Naive B cell (primary cell): ENCODE measurements at places on chromosomes 5 and 9. TPM values are rescaled to one million over a fixed set of nuclear protein-coding genes. Genes with fewer than 3 reads are reported as not detected.
A peak's percentile ranks its signal among the peaks of the same experiment; 100 is the strongest.

- DNase-seq: peak; percentile 56
Observed at GRCh38 chr9:34375901-34376595, 650 bp downstream of the MYORG start.

DNA sequence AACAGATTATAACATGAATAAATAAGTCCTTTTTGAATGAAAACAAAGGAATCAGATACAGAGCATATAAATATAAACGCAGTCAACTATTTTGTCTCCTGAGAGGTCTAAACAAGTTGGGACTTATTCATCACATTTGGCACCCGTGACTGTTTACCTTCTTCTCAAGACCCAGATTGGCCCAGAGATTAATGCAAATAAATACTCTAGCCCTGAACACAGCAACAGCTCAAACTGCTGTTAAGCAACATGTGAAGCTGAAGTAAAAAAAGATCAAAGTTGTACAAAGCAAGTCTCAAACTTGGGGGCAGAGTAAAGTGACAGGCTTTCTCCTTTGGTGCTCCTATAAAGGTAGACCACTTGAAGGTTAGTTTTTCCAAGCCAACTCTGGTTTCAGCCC lies 95.0 kb upstream of the NR5A1 start:
- DNase-seq: no peak

The CMYA5 gene
- not detected for polyA plus RNA-seq

- no peak for DNase-seq
Observed at GRCh38 chr5:127096328-127096993, 23.2 kb upstream of the C5orf63 start.

The DRD1 gene
- not detected for polyA plus RNA-seq

The GPX8 gene
- not detected for polyA plus RNA-seq

- DNase-seq: peak; percentile 37
Observed at GRCh38 chr5:98768960-98769209, 4.6 kb upstream of the RGMB start.

- no peak for DNase-seq
Observed at GRCh38 chr9:3742586-3742985, 216.8 kb upstream of the RFX3 start.

DNA sequence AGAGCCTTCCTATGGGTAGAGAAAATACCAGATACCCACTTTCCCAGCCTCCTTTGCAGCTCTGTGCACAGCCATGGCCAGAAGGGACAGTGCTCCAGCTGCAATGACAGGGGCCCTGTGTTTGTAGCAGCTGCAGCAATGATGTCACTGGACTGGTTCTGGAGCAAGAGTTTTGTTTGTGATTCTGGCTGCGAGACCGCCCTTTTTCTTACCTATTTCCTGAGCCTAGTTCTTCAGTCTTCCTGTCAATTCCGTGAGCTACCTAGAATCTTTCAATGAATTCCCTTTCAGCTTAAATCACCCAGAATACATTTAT lies 10.0 kb upstream of the BOD1 start:
- DNase-seq: no peak

The C9orf50 gene
- polyA plus RNA-seq: not detected

- no peak for DNase-seq
Observed at GRCh38 chr9:89764217-89764616, 159.4 kb downstream of the GADD45G start.

GRCh38 chr5:31066655-31067328 lies 126.7 kb upstream of the CDH6 start:
- DNase-seq: no peak

DNA sequence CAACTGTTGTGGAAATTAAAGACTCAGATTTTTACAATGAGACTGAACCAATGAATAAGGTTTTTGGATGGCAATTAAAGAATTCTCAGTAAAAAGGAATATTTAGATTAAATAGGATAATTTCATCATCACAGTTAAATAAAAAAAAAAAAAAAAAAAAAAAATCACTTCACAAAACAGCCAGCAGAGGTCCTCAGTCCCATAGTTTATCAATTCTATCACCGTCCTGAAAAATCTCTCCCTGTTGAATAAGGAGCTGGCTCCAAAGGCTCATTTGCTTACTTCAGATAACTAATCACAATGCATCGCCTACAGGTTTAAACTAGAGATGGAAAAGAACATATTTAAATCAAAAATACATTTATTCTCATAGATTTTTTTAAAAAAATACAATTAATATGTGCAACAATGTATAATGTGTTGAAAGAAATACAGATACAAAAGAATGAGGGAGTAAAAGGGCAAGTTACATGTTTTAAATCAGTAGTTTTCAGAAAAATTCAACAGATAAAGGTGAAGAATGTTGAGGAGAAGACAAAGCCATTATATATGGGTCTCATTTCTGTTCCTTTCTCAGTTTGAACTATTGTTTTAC lies 175.8 kb upstream of the CHD1 start:
- no peak for DNase-seq

The CARTPT gene
- not detected for polyA plus RNA-seq
